ENCODE measurements at places on chromosomes 13 and 19. TPM values are rescaled to one million over a fixed set of nuclear protein-coding genes. Genes with fewer than 3 reads are reported as not detected.

The SIGLEC6 gene
- total RNA-seq = not detected

The MCOLN1 gene
- 3.8 TPM for total RNA-seq

The CFAP97D2 gene
- not detected for total RNA-seq

The FCAR gene
- not detected for total RNA-seq

The SLC7A10 gene
- not detected for total RNA-seq

The LRRC63 gene
- total RNA-seq = not detected

The ZNF586 gene
- 12.7 TPM for total RNA-seq
